CD14-positive monocyte (primary cell): ENCODE measurements at places on chromosomes 2 and 18.

DNA sequence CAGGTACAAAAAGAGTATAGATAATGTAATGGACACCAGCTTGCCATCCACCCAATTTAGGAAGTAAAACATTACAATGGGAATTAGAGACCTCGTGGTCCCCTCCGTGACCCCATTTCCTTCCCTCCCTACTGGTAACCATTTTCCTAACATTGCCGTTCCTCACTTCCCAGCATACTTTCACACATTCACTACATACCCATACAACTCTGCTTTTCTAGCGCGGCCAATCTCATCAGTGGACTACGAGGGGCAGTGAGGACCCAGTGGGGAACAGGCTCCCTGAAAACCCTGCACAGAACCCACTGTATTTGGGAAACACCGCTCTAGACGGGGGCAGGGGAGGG lies 1.1 kb downstream of the ENOSF1 start:
- no peak for DNase-seq
- peak overlapping the region; percentile 78 for H3K27ac ChIP-seq
- H3K36me3 ChIP-seq: no peaks in the 10 kb centered on the region
- peaks cover 25% of the 10 kb centered on the region for H3K27me3 ChIP-seq

DNA sequence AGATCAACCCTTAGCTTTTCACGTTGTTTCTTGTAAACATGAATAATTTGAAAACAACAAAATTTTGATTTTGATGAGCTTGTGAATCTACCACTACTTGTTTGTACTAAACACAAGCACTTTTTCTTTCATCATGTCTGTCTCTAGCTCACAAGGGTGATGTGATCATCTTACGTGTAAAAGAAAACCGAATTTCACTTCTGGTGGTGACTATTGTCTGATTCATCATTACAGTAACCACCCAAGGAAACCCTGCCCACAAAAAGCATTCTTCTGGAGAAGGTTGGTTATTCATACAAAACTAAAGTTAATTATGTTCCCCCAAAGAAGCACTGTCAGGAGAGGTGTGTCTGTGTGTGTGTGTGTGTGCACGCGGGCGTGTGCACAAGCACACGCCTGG lies 285.4 kb downstream of the ZNF516 start:
- no peaks in the 10 kb centered on the region for H3K27me3 ChIP-seq
- no peak overlapping the region for H3K27ac ChIP-seq
- no peaks in the 10 kb centered on the region for H3K36me3 ChIP-seq

DNA sequence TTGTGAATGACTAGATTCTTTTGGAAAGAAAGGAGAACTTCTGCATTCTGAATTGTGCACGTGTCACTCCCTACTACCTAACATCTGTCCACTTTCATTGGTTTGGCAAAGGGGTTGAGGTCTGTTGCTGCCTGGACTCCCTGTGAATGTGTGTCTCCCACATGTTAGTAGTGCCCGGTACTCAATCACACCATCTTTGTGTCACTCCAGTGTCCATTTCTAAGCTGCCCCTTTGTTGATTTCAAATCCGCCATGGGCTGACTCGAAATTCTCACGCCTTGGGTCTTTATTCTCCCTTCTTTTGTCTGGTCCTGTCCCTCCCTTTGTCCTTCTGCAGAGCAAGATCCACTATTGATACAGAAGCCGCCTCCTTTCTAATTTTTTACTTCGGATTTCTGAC lies 7.5 kb downstream of the DPYSL5 start:
- no peak overlapping the region for H3K4me3 ChIP-seq
- no peak overlapping the region for H3K27ac ChIP-seq
- no peaks in the 10 kb centered on the region for H3K4me1 ChIP-seq
- no peak for DNase-seq
- peaks cover 35% of the 10 kb centered on the region for H3K27me3 ChIP-seq
- no peaks in the 10 kb centered on the region for H3K36me3 ChIP-seq

DNA sequence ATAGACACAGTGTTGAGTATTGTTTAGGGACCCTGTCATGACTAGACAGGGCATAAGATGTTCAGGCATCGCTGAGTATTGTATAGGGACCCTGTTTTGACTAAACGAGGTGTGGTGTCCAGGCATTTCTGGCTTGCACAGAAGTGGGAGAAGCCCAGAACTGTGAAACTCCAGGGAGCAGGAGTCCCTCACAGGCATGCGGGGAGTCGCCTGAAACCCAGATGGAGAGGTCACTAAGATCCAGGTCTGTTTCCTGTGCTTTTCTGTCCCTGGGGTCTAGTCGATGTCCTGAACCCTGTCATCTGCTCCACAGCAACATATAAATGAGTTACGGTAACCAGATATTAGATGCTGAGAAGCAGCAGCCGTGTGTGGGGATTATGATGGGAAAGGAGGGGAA lies 469.0 kb upstream of the SALL3 start:
- H3K36me3 ChIP-seq: no peaks in the 10 kb centered on the region
- no peak overlapping the region for H3K4me3 ChIP-seq
- no peaks in the 10 kb centered on the region for H3K4me1 ChIP-seq
- DNase-seq: no peak

DNA sequence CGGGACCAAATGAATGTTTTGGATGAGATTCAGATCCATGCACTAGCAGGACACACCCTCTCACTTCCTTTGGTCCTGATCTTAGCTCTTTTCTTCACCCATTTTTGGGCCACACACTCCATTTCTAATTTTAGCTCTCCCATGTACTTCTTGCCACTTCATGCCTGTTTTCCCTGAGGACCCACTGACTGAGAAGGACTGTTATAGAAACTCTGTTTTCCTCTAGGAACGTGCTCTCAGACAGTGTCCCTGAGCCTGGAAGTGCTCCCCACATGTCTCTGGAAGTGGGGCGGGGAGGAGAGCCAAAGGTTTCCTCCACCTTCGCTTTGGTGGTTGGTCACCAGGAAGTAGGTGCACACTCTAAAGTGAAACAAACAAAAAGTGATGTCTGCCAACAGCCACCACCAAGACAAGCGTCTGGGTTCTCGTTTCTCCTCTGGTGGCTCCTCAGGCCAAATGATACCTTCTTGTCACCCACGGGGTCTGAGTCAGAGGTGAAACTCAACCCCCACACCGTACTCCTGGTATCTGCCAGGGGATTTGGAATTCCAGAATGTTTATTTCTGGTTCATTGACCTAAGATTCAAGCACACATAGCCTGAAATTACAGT lies 74.7 kb downstream of the MERTK start:
- H3K27ac ChIP-seq: no peak overlapping the region
- H3K36me3 ChIP-seq: peaks cover 35% of the 10 kb centered on the region
- H3K4me1 ChIP-seq: no peaks in the 10 kb centered on the region
- H3K27me3 ChIP-seq: no peaks in the 10 kb centered on the region
- no peak overlapping the region for H3K4me3 ChIP-seq

DNA sequence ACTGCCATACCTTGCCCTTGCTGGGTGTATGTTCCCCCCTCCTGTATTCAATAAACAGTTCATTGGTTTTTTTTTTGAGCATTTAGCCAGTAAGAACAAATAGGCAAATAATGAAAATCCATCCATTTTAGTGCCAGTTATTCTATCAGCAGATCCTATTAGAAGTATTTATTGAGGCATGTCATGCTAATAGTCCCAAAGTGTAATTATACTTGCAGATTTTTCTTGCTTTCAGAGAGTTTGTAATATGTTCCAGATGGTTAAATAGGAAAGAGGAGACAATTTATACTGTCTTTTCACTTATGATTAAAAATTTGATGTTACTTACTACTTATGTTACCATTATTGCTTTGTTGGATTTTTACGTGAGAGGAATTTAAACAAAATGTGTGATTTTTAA lies 127.6 kb downstream of the NCOA1 start:
- no peak for DNase-seq
- H3K36me3 ChIP-seq: no peaks in the 10 kb centered on the region
- no peak overlapping the region for H3K27ac ChIP-seq
- H3K4me3 ChIP-seq: no peak overlapping the region
- no peaks in the 10 kb centered on the region for H3K27me3 ChIP-seq
